ENCODE measurements at places on chromosomes 5 and 9.

DNA sequence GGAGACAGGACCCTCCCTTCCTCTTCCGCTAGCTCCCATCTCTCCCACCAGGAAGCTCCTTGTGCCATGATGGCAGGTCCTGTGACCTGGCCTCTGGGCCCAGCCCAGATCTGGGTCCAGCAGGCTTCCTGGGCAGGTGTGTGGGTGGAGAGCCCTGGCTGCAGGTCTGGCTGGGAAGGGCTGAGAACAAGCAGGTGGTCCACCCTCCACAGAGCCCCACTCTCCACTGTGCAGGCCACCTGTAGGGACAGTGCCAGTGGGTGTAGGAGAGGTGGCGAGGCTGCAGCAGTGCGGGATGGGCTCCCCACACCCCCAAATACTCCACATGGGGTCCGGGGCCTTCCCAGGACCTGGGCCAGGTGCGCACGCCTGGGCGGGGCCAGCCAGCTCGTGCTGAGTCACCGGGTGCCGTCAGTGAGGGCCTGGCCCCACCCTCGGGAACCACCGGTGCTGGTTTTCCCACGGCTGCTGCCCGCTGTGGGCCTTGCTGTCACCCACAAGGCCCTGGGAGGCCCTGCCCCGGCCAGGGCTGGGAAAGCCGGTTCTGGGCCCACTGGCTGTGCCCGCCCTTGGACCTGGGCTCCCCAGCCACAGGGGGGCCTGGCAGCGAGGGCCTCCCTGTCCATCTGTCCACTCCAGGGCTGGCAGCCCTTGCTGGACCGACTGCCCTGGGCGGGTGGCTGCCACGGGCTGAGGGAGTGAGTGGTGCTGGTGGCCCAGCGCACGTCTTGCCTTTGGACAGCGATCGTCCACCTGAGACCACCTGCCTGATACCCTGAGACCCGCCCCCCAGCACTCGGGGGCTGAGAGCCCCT is 9.3 kb upstream of the NRARP start:
- peak; percentile 41 for DNase-seq

DNA sequence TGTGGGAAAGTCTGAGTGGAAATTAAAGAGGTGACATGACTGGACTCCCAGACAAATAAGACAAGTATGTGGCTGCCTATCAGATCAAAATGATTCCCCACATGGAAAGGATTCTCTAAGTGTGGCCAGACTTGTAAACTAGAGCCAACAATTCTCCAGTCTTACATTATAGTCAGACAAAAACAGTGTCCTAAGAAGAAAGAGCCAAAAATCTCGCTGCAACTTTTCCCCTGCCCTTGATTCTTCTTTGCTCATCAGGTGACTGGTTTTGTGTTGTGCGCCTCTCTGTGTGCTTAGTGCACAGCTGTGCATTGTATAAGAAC is 164.2 kb upstream of the TARS1 start:
- no peak for DNase-seq

GRCh38 chr9:17837965-17838364 is 259.1 kb downstream of the SH3GL2 start:
- no peak for DNase-seq

DNA sequence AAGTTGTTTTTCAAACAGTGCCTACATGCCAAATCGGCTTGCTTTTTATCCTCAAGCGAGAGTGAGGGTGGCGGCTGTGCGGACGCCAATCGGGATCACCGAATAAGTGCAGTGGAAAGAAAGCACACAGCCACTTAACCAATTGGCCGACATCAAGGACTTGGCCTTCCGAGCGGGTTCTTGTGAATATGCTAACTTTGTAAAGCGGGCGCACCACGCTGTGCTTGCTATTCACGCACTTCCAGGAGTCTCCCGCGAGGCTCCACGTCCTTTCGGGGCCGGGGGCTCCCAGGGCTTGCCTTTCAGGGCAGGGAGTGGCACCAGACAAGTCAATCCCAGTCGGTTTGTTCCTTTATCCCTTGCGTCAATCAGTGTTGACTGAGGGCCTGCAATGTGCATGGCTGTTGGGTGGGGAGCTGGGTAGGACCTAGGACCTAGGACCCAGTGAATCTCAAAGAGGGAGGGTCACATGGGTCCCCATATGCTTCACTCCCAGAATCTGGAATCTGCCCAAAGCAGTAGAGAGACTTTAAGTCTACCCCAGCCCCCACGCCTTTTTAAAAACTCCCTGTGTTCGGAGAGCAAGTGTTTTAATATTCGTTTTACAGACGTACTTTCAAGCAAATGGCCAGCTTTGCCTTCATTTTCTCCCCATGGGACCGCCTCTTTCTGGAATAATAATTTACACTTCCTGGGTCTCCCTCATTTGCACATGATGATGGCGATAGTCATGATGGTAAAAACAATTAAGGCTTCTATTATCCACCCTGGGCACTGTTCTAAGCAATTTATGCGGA is 2.0 kb upstream of the GCNT4 start:
- no peak for DNase-seq

- DNase-seq = no peak
These were observed 3.9 kb downstream of the MXD3 start for GRCh38 chr5:177307544-177308363.

DNA sequence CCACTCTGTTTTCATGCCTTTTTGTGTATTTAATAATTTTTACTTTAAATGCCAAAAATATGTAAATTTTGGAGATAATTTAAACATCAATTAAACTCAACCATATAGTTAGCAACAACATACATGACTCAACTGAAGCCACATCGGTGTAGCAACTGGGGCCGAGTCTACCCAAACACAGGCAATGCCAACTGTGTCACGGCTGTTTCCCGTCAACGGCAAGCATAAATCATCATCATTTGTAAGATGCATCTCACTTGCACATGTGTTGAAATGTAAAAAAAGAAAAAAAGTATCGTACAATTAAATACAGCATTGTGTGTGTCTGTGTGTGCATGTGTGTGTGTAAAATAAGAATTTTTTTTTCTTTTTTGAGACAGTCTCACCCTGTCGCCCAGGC is 160.1 kb upstream of the TAS2R1 start:
- no peak for DNase-seq

- no peak for DNase-seq
These were observed 38.8 kb downstream of the NFX1 start for GRCh38 chr9:33329117-33329563.

GRCh38 chr5:181181650-181182565 is 23.1 kb downstream of the TRIM7 start:
- DNase-seq = no peak

DNA sequence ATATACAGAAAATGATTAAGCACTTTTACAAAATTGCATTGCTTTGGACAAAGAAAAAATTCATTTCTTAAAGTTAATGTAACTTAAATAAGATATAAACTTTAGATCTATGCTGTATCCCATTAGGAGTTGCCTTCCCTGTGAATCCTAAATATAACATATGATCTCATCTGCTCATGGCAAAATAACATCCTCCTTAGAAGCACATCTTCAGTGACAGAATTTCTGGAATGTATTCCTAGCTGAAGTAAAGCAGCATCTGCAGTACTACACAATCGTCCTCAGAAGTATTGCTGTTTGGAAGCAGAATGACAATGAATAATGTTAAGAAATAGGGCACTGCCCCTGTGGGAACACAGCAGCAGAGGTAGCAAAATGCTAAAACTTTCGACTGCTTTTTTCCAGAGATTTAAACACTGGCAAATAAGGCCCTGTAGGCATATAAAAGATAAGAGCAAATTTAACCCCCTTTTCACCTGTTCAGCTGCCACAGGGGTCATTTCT is 571.0 kb downstream of the PTPRD start:
- DNase-seq = no peak

- no peak for DNase-seq
These were observed 39.9 kb upstream of the PAM start for GRCh38 chr5:102715082-102715807.

- DNase-seq = no peak
These were observed 131.4 kb downstream of the MAST4 start for GRCh38 chr5:66727630-66728029.

DNA sequence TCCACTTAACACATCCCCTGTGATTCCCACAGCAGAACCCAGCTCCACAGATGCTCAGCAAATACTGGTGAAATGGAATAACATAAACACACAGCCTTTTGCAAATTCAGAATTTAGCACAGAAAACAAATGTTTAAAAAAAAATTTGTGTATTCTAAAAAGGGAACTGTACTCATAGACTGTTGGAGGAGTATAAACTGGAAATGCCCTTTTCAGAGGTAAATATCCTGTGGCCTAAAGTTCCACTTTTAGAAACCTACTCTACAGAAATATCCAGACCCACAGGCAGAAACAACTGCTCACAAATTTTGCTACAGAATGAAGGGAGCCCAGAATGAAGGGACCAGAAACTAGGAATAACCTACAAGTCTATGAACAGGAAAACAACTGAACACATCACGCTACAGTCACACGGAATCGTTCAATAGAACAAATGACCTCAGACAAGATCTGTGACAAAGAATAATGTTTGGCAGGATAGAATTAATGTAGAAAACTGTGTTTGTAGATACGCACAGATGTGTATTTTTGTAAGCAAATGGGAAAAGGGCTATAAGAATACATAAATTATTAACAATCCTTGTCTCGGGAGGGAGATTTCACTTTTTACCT is 78.5 kb downstream of the SHB start:
- DNase-seq = no peak

DNA sequence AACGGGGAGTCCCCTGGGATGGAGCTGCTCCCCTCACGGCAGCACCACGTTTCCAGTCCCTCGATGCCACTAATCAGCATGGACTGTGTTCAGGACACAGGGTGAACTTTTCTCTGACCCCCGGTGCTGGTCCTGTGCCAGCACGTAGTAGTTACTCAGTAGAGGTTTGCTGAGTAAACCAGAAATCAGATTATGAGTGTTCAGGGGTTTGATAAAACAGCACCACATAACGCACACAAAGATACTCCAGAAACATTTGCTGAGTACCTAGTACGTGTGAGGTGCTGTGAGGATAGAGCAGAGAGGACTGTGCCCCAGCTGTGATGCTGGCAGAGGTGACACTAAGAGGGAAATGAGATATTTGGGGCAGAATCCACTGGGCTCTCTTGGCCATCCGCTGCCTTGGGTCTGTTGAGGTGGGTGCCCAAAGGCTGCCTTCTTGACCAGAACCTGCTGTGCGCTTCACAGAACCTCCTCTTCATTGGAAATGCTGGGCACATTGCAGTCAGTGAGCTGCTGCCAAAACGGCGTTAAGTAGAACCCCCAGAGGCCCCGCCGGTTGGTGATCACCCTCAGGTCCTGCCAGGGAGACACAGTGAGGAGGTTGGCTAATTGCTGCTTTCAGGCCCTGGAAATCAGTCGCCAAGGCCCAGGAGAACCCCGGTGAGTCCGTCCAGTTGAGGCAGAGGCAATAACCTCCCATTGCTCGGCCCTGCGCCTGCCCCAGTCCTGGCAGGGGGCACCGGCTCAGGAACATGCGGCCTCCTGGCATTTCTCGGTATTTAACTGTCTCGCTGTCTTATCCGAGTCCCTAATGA is 49.4 kb downstream of the NEURL1B start:
- DNase-seq = no peak

- DNase-seq = no peak
These were observed 597.4 kb upstream of the PTGER4 start for GRCh38 chr5:40082313-40082712.

GRCh38 chr9:649128-650074 is 192.1 kb upstream of the DMRT1 start:
- DNase-seq = no peak

DNA sequence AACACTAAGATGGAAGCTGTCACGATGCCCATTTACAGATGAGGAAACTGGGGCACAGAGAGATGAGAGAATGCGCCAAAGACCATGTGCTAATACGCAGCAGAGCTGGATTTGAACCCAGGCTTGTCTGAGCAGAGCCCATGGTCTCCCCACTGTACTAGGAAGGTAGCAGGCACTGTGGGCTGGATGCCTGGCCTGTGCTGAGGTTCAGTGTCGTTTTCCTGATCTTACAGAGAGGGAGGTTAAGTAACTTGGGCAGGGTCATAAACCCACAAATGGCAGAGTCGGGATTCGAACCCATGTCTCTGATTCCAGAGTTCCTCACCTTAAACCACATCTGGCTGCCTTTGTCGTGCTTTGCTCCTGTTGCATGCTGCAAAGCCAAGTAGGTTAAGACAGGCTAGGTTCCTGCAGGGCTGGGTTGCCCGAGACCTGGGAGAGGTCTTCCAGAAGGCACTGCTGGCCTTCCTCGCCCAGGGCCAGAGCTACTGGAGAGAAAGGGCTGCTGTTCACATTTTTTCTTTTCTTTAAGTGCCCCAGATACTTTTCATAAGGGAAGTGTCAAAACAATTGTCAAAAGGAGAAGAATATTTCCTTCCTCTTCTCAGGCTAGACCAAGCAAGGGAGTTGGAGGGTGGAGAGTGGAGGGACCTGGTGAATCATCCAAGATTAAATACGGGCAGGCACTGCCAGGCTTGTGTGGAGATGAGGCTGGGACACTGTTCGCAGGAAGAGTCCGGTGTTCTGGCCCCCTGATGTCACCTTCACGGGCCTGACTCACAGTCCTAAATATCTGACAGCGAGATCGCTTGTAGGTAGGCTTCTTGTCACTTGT is 3.2 kb downstream of the NEK6 start:
- DNase-seq = no peak

DNA sequence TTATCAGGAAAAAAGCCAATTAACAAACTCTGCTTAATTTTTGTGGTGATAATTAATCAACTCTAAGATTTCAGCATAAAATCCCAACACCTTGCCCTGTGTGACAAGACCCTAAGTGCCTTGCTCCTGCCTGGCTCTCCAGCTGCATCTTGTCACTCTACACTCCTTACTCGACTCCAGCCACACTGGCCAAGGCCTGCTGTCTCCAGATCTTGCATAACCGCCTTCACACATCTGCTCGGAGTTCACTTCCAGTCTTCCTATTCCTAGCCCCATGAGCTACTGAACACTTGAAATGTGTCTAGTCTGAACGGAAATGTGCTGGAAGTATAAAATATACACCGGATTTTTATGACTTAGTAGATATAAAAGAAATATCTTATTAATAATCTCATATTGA is 259.6 kb downstream of the EPB41L4A start:
- DNase-seq = no peak

- no peak for DNase-seq
These were observed 261.7 kb downstream of the KIF4B start for GRCh38 chr5:155275222-155275621.

- DNase-seq = no peak
These were observed 149.0 kb downstream of the SSBP2 start for GRCh38 chr5:81601919-81602318.

- no peak for DNase-seq
These were observed 43.6 kb downstream of the NR3C1 start for GRCh38 chr5:143359869-143360268.

GRCh38 chr5:97266576-97266975 is 83.5 kb upstream of the RIOK2 start:
- no peak for DNase-seq

DNA sequence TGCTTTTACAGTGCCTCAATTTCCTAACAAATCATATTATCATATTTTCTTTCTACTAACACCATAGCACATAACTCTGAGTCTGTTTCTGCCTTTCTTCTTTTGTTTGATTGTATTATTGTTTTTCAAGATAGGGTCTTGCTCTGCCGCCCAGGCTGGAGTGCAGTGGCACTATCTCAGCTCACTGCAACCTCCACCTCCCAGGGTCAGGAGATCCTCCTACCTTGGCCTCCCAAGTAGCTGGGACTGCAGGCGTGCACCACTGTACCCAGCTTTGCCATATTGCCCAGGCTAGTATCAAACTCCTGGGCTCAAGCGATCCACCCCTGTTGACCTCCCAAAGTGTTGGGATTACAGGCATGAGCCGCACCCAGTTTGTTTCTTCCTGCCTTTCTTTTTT is 18.7 kb downstream of the PAIP2 start:
- no peak for DNase-seq

- no peak for DNase-seq
These were observed 3.2 kb upstream of the RAI14 start for GRCh38 chr5:34652914-34653313.
